ENCODE measurements at places on chromosomes 12 and 14.

GRCh38 chr14:44812672-44813071 is 149.1 kb downstream of the KLHL28 start:
- no peak for DNase-seq

DNA sequence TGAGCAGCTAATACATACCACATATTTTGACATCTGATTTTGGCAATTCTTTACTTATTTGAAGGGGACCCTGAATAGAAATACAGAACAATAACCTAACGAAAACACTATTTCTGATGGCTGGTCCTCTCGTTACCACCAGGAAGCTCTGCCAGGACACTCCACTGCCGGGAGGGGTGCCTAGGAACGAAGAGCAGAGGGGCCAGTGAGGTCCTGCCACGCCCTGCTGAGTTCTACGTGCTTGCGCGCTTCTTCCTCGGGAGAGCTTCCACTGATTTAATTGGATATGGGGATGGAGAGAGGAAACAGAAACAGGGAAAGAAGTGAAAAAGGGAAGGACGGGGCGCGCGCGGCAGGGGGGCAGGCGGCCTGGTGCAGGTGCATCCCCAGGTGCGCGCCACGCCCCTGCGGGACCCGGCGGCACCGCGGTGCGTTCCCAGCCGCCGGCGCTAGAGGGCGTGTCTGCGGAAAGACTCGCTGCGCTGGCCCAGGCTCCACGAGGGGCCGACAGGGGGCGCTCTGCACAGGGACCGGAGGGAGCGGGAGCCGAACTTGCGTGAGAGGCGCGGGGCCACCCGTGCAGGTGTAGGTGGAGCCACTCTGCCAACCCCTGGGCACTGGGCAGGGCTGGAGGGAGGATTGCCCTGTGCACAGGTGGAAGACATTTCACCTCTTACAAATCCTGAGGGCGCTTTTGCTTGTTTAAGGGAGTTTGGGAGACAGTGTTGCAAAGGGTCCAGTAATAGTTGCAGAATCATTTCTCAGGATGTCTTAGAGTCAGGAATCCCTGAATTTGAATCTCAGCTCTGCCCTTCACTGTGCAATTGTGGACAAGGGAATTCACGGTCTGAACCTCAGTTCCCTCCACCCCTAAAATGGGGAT is 986.3 kb upstream of the TMEM132C start:
- no peak for DNase-seq

DNA sequence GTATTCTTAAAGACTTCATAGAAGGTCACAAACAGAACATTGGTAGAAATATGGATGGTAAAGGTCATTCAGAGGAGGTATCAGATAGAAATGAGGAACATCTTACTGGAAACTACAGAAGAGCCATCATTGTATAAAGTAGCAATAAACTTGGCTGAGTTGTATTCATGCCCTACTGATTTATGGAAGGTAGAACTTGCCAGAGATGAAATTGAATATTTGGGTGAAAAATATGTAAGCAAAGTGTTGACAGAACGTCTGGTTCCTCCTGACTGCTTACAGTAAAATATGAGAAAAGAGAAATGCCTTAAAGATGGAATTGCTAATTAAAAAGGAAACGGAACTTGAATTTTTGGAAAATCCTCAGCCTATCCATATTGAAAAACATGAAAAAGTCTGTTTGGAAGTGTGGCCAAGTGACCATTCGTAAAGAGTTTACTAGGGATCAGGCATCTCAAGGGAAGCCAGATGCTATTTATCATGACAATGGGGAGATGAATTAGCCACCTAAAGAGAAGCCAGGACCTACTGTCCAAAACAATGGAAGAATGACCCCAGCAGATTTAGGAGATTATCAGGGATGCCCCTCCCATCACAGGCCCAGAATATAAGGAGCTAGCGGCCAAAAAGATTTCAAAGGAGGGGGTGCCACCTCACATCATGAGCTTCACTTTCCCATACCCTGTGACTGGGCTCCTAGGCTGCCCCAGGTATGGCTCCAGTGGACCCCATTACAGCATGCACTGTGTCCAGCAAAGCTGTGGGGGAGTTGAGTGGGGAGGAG is 189.3 kb downstream of the ITPR2 start:
- no peak for DNase-seq

DNA sequence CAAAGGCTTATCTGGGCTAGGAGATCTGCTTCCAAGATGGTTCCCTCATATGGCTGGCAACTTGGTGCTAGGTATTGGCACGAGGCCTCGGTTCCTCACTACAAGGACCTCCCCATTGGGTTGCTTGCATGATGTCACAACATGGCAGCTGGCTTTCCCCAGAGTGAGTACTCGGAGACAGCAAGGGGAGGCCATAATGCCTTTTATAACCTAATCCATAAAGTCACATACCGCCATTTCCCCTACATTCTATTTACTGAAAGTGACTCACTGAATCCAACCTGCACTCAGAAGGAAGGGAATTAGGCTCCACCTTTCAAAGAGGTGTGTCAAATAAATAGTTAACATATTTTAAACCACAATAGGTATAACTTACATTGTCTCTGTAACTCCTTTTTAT is 130.9 kb downstream of the SAMD4A start:
- DNase-seq: no peak

DNA sequence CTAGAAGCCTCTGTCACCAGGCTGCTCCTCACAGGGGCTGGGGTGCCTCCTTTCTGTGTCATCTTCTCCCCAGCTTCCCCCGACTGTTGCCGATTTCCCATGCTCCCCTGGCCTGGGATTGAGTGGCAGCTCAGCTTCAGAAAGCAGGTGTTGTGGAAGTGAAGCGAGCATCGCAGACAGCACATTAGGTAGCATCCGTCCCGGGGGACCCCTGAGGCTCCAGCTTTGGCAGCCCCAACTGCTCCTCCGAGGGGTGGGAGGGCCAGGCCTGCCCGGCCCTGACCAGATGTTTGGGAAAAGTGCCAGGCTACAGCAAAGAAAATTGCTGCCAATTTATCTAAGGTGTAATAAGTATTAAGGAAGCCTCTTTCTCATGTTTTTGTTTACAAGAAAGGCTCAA is 1045.6 kb downstream of the BCL11B start:
- DNase-seq: no peak

DNA sequence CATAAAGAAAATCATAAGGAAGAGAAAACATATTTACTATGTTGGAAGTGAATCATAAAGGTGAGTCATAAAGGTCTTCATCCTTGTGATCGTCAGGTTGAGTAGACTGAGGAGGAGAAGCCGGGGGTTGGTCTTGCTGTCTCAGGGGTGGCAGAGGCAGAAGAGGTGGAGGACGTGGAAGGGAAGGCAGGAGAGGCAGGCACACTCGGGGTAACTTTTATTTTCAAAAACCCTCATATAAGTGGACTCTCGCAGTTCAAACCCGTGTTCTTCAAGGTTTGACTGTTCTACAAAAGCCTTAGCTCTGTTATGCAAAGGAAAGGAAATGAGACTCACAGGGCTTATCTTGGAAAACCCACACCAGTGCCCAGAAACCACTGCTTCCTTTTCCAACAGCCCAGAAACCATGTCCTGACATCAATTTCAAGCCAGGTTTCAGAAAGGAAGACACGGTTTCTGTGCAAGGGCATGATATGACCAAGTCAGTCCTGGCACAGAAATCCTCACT is 14.0 kb downstream of the SMCO2 start:
- peak; percentile 81 for DNase-seq

- DNase-seq: peak; percentile 27
These were observed 10.6 kb upstream of the MLXIP start for GRCh38 chr12:122067966-122068365.
